ENCODE measurements at places on chromosomes 11 and 22. TPM values are rescaled to one million over a fixed set of nuclear protein-coding genes. Genes with fewer than 3 reads are reported as not detected.

The FGF3 gene
- not detected for total RNA-seq

The PATE2 gene
- 0.29 TPM for total RNA-seq

The LGR4 gene
- total RNA-seq = 59.3 TPM

The HEPHL1 gene
- total RNA-seq = not detected

- DNase-seq = no peak
Measured at GRCh38 chr11:76119779-76120178, 86.5 kb downstream of the WNT11 start.
